ENCODE measurements at places on chromosomes 11 and 22. TPM values are rescaled to one million over a fixed set of nuclear protein-coding genes. Genes with fewer than 3 reads are reported as not detected.

OR5A2 gene
- not detected for total RNA-seq

DNA sequence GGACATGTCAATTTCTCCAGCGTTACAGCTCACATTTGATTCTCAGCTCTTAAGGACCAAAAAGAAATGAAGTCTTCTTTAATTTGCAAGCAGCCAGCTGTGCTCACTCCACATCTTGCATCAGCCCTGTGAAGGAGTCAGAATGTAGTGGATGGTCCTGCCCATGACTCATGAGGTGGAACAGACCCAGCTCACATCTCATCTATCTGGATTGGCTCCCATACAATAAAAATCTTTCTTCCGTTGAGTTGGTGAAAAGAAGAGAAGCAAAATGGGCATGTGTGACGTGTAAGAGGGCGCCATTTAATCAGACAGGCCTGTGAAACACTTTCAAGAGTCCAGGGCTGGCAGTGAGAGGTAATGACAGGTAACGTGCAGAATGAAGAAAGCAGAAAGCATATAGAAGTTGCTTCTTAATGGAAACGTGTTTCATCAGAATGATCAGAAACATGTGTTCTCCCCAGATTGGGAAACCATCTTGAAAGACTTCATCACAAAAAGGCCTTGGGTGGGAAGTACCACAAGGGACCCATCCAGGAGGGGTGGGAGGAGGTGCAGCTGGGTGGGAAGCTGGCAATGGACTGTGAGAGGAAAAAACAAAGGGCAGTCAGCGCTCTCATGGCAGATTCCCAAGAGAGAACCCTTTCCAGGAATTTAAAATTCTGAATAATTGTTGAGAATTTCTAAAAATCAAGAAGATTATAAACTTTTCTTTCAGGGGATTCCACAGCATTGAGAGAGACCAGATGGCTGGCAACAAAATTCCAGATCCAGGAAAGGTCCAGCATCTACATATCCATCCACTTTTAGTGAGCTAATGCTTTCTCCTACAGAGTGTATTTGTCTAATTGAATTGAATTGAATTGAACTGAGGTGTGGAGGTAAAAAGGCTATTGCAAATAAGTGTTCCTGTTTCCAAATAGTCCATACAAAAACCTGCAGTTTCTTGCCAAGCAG, 57.0 kb downstream of the ETS1 start:
- H3K27me3 ChIP-seq, result peaks cover 7% of the 10 kb centered on the region
- peaks cover 2% of the 10 kb centered on the region for H3K36me3 ChIP-seq
- peaks cover 40% of the 10 kb centered on the region for H3K4me1 ChIP-seq
- no peak overlapping the region for H3K27ac ChIP-seq
- H3K4me3 ChIP-seq, result no peak overlapping the region

KRTAP5-10 gene
- not detected for total RNA-seq

DNA sequence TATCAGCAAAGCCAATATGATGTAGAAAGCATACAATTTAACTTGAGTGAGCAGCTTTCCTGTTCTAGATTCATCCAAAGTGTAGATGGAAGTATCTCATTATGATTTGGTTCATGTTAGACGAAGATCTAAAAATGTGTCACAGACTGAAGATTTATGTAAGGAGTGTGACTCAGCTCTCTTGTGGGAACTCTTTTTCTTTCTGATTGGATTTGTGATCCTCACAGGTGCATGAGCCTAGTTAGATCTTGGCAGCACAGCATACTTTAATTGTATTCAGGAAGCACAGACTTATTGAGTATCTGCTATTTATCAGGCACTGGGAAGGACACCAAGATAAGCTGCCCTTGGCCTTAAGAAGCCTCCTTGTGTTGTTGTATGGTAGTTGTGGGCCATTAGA, 147.1 kb downstream of the C11orf91 start:
- no peak overlapping the region for H3K4me3 ChIP-seq
- no peak for DNase-seq
- H3K27me3 ChIP-seq, result peaks cover 61% of the 10 kb centered on the region
- H3K27ac ChIP-seq, result no peak overlapping the region

GRCh38 chr22:23403152-23403719, 176.9 kb downstream of the IGLL1 start:
- peaks cover 17% of the 10 kb centered on the region for H3K27me3 ChIP-seq
- H3K36me3 ChIP-seq, result no peaks in the 10 kb centered on the region
- H3K4me1 ChIP-seq, result peaks cover 2% of the 10 kb centered on the region
- peak overlapping the region; percentile 49 for H3K4me3 ChIP-seq

OR51V1 gene
- not detected for total RNA-seq

GRCh38 chr11:73221996-73222395, 3.9 kb downstream of the P2RY2 start:
- H3K36me3 ChIP-seq, result peaks cover 7% of the 10 kb centered on the region
- peaks cover 40% of the 10 kb centered on the region for H3K27me3 ChIP-seq
- H3K4me3 ChIP-seq, result no peak overlapping the region
- H3K4me1 ChIP-seq, result peaks cover 18% of the 10 kb centered on the region
- H3K27ac ChIP-seq, result no peak overlapping the region

C1QTNF4 gene
- 1.6 TPM for total RNA-seq

PDGFB gene
- 2.8 TPM for total RNA-seq

DNA sequence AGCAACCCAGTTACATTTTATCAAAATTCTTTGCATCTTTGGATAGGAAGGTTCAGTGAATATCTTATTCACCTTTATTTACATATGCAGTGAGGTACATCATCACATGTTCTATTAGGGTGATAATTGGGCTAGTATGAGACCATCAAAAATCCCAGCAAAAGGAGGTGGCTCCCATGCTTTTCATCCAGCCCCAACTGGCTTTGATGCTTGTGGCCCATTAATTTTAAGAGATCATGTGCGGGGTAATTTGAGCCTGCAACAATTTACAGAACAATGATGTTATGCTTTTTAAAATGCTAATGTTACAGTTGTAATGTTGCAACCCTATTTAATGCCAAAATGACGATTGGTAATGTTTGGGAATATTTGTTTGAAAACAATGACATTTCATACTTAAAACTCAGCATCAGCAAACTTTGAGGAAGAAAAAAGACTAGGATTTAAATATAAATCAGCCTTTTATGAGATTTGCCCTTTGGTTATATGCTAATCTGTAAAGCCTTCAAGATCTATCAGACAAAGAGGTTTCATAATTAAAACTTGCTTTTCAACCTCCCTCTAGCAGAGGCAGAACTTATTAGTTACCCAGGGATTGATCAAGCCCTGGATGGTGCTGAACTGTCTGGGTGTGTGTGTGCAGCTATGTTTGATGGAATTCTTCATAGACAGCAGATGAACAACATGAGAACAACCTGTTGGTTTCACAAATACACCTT, 183.5 kb upstream of the SORL1-AS1 start:
- peak overlapping the region; percentile 15 for H3K4me3 ChIP-seq
- H3K27me3 ChIP-seq, result no peaks in the 10 kb centered on the region
- DNase-seq, result no peak

DNA sequence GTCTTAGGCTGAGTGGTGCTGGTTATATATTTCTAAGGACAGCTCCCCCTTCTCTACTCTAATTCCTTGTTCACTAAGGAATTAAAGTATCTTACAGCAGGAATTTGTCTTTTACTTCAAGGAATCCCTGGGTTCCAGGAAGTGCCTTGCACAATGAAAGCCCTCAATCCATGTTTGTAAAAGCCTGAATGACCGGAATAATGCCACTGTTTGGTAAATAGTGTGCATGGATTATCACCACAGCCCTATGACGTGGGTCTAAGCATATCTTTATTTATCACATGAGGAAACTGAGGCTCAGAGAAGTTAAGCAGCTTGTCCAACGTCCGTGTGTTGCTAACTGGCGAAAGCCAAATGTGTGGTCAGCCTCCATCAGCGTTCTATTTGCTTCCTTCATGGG, 135.7 kb upstream of the NAV2 start:
- no peaks in the 10 kb centered on the region for H3K27me3 ChIP-seq
- no peak for DNase-seq
- no peaks in the 10 kb centered on the region for H3K36me3 ChIP-seq
- H3K27ac ChIP-seq, result no peak overlapping the region
- H3K4me3 ChIP-seq, result no peak overlapping the region
- H3K4me1 ChIP-seq, result no peaks in the 10 kb centered on the region
